ENCODE measurements at places on chromosomes 2 and 18.

DNA sequence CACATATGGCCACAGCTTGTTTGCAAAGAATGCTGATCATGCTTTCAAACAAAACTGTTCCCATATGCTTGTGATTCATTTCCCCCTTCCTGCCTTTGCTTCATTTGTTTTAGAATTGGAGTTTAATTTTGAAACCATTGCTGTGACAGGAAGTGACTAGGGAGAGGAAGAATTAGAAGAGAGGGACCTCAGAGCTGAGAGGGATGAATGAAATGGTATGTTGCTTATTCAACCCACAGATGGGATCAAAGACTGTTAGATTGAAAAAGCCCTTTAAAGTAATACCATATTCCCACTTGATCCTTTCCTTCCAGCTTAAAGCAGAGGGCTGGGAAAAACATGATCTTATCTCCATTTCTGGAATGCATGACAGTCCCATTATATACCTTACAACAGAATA is 106.2 kb upstream of the RNF152 start:
- no peak for DNase-seq

- no peak for DNase-seq
Measured at GRCh38 chr2:11315074-11315705, 29.2 kb downstream of the ROCK2 start.

DNA sequence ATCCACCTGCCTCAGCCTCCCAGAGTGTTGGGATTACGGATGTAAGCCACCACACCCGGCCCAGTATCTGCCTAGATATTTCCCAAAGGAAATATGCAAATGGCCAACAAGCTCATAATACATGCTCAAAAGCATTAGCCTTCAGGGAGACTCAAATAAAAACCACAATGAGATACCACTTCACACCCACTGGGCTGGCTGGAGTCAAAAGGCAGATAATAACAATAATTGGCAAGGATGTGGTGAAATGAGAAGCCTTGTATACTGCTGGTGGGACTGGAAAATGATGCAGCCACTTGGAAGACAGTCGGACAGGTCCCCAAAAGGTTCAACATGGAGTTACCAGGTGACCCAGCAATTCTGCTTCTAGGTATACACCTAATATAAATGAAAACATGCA is 20.5 kb upstream of the ZNF516 start:
- no peak for DNase-seq

- DNase-seq: peak; percentile 16
Measured at GRCh38 chr18:63439334-63439733, 17.1 kb upstream of the VPS4B start.

DNA sequence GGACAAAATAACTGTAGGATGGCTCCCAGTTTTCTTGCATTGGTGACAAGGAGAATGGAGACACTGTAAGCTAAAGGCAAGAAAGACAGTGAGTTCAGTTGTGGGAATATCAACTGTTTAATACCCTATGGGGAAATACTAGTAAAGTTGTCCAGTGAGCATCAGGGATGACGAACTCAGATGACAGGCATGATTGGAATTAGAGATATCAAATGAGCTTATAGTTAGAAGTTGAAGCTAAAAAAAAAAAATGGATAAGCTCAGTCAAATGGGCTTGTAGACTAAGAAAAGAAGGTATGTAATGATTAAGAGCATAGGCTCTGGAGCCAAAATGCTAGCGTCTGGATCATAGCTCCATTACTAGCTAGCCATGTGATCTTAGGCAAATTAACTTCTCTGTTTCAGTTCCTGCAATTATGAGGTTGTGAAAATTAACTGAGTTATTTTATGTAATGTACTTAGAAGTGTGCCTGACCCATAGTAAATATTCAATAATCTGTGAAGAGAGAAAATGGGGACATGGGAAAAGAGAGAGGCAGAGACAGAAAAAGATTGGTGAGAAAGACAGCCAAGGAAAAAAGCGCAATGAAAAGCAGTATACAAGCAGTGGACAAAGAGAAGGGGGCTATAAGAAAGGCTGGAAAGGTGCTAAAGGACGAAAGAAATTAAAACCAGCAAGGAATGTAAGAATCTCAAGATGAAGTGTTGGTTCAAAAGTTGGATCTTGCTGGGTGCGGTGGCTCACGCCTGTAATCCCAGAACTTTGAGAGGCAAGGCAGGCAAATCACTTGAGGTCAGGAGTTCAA is 95.7 kb upstream of the SLC39A10 start:
- DNase-seq: no peak

DNA sequence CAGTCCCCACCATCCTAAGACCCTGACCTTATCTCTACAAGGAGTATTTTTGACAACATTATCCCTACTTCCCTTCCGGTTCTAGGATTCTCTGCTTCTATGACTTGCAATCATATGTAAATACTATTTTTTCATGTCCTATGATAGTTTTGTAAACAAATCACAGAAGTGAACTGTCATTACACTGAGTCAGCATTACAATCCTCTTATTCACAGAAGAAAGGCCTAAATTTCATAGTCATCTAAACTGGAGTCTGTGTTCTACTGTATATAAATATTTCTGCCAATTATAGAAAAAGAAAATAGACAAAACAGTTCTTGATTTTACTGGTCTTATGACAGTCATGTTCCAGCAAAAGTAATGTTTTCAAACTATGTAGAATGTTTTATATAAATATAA is 265.1 kb downstream of the NCKAP5 start:
- DNase-seq: no peak

- no peak for DNase-seq
Measured at GRCh38 chr2:24859968-24860600, 60.0 kb downstream of the ADCY3 start.

DNA sequence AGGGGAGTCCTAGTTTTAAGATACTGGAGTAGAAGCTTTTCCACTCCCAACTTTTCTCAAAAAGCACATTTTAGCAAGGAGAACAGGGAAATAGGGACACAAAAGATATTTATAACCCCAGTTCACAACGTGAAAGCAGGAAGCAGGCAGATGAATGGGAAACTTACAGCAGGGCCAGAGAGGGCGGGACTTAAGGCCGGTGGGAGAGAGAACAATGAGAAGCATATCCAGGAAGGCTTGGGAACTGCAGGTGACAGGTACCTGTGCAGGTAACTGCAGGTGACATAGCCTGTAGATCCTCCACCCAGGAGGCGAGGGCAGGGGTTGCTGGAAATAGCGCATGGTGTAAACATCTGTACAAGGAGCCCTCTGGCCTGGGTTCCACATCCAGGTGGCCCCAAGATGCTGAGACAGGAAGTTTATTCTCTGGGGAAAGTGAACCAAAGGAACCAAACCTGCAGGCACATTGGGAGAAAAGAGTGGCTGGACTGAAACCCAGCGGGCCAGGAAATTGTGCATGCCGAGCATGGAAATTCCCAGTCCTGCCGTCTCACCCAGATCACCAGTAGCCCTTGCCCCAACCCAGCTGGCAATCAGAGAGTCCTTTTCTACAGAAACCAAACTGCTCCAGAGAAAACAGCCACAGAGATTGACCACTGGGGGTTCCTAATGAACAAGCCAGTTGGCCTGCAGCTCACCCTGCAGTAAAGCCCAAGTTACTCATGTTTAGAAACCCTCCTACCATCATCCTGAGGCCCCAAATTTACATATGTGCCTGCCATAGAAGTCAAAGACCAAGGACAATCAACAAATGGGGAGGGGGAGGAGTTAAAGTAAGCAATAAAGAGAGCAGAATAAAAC is 24.3 kb upstream of the COL6A3 start:
- DNase-seq: no peak

GRCh38 chr18:58078889-58079573 is 35.0 kb downstream of the NEDD4L start:
- DNase-seq: no peak

DNA sequence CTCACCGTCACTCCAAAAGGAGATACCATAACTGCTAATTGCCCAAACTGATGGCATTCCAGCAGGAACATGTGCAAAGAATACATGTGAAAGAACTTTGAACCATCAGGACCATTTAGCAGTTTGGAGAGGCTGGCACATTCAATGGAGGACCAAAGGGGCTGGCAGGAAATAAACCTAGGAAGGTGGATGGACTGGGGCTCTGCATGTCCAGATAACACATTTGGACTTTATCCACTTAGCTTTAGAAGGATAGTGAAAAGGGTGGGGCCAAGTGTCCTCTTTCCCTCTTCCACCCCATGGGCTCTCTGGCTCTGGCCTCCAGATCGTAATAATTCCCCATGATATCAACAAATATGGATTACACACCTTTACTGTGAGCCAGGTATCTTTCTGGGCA is 80.0 kb upstream of the STPG4 start:
- DNase-seq: no peak

- no peak for DNase-seq
Measured at GRCh38 chr18:76370201-76370600, 124.8 kb downstream of the ZNF516 start.

DNA sequence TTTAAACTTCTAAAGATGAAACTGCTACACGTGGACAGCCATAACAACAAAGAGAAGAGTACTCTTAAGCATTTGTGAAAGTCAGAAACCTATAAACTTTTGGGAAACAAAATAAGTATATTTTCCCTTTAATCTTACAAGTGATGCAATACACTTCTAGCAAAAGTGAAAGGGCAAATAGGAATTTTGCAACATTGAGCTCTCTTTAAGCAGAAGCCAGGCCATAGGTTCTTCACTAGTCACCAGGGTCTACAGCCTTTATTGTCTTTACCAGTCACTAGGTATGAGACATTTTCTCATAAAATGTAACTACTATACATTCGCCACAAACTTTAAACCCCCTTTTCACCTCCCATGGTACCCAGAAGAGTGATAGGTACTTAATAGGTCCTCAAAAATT is 37.5 kb downstream of the SCN1A start:
- DNase-seq: no peak

DNA sequence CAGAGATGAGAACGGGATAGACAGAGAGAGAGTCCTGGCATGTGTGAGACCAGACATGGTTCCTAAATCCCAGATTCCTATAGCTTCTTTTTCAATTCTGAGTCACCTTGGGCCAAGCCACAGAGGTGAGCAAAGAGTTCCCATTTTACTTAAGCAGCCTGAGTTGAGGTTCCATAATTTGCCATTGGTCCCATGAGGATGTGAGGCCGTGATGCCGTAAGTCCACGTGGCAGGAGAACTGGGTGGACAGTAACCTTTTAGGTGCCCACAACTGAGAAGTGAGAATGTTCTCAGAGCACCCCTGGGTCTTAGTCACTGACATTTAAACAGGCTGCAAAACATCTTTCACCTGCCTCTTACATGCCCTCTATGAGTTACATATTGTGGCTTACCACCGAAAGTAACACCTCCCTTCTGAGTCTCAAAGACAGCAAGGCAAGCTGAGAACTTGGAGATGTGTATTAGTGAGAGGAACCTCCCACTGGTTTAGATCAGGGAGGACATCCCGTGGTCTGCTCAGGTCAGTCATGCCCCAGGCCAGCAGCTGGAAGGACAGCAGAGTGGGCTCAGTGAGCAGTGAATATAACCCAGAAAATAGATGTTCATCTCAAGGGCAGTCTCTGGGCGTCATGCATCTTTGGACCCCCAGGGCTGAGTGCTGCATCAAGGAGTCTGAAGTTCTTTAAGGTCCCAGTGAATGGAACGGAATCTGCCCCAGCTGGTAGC is 127.9 kb upstream of the LGALSL start:
- DNase-seq: no peak

DNA sequence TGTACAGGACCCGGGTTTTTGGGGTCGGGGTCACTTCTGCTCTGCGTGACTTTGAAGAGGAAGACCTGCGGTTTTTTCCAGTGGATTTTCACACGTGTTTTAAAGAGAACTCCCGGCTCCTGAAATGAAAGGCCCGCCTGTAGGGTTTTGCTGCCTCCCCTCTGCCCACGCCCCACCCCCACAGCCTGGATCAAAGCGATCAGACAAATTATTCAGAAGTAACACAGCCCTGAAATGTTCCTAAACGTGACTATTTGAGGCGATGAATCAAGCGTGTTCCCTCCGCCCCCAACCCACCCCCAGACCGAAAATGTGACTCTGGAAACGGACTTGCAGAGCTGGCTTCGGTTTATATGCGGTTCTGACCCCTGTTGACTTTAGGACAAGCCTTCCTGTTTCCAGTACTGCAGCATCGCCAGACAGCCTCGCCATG is 28.7 kb upstream of the SMIM21 start:
- no peak for DNase-seq

GRCh38 chr2:32946314-32947075 is at the start of gene LTBP1:
Gene LTBP1 (plus strand): TSS chr2:32946953. CDS start chr2:32947325, 372 bp downstream.
- DNase-seq: no peak

GRCh38 chr2:69946351-69947324 is 14.8 kb downstream of the ASPRV1 start:
- DNase-seq: no peak

GRCh38 chr2:207073412-207073800 is 92.3 kb downstream of the KLF7 start:
- no peak for DNase-seq
